ENCODE measurements at places on chromosomes 6 and 20.
A peak's percentile ranks its signal among the peaks of the same experiment; 100 is the strongest.

DNA sequence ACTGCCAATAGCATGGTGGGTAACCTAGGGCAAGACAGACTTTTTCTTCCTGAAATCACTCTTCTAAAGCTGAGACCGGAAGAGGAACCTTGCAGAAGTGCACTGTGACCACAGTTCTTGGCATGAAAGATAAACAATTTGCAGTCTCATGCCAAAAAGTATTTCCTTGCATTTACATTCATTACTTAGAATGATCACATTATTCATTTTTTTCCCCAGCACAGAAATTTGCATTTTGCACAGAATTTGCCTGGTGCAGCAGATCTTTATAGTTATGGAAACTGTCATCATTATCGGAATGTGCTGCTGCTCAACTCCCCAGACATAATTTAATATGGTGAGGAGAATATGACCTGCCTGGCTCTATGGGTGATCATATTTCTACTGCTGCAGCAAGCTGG, 42.2 kb upstream of the EDN3 start:
- no peak for DNase-seq

DNA sequence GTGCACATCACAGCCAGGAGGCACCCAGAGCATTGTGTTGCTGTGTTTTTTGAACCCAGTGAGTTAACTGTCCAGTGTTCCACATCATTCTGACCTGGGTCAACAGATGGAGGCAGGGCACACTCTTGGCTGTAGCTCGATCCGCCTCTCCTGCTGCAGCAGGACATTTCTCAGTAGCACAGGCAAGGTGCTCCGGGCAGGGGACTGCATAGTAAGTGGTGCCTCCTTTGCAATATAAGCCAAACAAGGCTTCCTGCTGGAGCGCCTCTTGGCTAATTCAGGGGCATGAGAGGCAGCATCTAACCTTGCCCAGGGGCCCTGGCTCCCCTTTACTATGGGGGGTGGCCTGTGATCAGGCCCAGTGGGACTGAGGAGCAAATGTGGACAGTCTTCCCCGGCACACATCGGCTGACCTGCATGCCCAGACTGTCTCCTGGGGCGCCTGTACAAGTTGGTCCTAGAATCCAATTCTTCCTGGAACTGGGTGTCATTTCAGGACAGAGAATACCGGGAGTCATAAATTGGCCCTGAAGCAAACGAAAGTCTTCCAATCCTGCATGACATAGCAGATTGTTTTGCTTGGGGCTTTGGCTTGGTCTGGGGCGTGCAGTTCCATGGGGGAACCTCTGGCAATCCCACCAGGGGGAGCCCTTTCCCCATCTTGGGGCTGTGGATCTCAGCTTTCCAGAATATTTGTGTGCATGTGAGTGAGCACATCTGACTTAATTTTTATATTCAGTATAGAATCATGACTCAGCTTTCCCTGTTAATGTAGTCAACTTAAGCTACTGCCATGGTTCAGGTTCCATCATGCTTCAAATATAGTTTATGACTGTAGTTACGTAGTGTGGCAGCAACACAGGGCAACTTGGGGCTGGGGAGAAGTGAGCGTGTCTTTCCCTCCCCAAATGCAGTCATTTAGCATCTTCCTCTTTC, 56.0 kb upstream of the DDR1 start:
- DNase-seq, result peak; percentile 85

DNA sequence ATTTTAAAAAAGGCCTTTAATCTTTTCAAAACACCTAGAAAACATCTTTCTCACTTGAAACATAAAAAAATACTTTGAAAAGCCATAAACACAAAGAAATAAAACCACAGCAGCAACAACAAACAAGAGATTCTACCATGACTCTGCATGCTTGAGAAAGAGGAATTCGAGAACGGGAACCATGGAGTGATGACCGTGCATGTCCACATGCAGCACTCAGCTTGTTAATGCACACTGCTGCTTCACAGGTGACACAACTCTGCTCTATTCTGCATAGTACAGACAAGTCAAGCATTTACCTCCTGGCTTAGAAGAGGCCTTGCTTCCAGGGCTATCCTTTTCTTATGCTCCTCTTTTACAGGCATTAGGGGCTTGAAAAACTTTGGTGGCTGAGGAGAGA, 64.9 kb upstream of the NUP153 start:
- no peak for DNase-seq

DNA sequence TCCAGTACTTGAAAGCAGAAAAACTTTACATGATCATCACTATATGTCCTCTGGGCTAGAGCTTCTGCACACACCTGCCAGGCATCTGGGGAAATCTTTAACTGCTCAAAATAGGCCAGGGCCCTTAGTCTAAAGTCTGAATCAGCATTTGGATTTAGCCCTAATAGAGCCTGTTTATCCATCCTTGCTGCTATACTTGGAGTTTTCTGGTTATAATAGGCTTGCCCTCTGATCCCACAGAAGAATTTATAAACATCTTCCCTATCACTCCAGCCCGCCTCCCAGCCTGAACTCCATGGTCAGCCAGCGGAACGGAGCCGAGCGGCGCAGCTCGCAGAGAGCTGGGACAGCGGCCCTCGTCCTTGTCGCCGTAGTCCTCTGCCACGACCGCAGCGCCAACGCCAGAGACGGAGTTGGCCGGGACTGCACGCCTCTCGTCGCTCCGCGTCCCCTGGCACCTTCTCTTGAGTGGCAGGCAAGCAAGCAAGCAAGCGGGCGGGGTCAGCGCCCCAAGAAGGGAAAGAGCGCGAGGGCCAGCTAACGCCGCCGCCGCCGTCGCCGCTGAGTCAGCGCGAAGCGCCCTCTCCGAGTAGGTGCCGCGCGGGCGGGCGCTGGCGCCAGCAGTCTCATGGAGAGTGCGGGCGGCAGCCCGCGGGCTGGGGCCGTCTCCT, 25.4 kb upstream of the ASIP start:
- DNase-seq, result peak; percentile 39

DNA sequence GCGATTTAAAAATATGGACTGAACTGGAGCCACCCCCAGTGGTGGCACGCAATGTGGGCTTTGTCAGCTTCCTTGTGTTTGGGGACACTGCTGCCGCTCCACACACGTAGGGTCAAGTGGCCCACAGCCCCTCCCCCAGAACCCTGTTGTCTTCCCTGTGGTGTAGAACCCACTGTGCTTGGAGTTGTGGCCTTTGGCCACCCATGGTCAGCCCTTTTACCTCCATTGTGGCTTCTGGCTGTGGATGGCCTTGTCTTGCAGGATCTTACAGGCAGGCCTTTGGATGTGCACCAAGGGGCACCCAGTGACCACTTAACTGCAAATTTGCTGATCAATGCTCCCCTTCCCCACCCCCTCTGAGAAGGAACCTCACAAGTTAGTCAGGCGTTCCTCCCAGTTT, 2.0 kb upstream of the LEMD2 start:
- no peak for DNase-seq

DNA sequence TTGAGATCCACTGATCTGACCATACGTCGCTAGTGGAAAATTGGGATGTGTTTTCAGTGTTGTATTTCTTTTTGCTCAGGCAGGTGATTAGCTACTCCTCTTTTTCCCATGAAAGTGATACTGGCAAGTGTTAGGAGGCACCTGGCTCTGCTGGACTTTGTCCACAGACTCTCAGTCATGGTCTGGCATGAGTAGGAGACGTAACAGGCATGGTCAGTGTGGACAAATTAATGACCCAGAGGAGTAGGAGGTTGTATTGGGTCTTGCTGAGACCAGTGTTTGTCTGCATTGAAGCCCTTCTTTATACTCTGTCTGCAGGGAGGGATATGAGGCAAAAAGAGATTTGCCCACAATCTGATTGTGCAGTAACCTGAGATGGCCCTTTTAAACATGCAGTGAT, 178.7 kb downstream of the DTNBP1 start:
- DNase-seq, result no peak

- no peak for DNase-seq
These were observed at the start of gene KHDRBS2 for GRCh38 chr6:62285612-62286469. KHDRBS2 (minus strand) TSS chr6:62286225.

All from activated naive CD4-positive, alpha-beta T cell treated with Interleukin-2 at 50 U/mL for 16 hours (primary cell).